ENCODE measurements at places on chromosomes 6 and 20. TPM values are rescaled to one million over a fixed set of nuclear protein-coding genes. Genes with fewer than 3 reads are reported as not detected.
A peak's percentile ranks its signal among the peaks of the same experiment; 100 is the strongest.

GRCh38 chr6:71190809-71191208, 97.8 kb upstream of the OGFRL1 start:
- DNase-seq: no peak

DNA sequence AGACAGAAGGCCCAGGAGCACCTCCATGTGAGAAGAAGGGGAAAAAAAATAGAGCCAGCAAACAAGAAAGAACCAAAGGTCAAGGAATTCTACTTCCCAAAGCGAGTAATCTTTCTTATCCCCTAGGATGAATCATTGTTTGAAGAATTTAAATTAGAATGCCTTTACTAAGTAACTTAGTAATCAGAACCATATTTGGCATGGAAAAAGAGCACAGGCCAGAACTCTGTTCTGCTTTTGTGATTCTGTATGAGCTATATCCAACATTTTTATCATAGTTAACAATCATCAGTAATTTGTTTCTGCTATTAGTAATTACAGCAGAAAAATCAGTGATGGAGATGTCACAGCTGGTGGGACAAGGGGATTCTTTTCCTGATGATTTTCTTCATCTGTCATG, 228.8 kb upstream of the FAM83B start:
- DNase-seq: no peak

- DNase-seq: no peak
These were observed 741.9 kb upstream of the MARCKS start for GRCh38 chr6:113115196-113115595.

DNA sequence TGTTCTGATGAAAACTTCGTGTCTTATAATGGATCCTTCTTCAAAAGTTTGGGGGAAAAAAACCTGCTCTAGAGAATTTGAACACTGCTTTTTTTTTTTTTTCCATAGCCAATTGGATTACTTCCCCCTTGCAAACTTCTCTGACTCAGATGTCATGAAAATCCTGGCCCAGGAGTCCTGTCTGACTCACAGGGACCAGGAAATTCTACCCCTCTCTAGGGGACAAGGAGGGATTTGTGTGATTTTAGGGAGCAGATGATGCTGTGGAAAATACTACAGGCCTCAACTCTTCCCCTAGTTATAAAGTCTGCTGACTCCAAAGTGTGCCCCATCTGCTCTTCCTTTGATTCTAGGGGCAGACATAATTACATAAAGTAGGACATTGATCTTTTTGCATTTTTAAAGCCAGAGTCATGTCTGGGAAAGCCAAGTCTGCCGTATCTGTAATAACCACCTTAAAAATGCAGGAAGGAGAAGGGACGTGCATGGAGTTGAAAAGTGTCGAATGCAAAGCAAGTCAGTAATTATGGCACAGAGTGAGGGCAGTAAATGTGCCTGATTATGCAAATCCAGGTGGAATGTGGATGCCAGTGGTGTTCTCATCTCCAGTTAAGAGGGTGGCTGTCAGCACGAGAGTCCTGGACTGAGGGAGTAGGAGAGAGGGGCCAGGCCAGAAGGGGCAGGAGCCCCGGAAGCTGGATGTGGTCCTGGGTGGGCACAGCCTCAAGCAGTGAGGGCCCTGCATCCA, 144.3 kb upstream of the SULF2 start:
- no peak for DNase-seq

GRCh38 chr6:77231438-77232305, 231.6 kb downstream of the HTR1B start:
- no peak for DNase-seq

- DNase-seq: no peak
These were observed 123.7 kb downstream of the CHD6 start for GRCh38 chr20:41494451-41494850.

GRCh38 chr20:32089637-32090362, 19.7 kb upstream of the TM9SF4 start:
- DNase-seq: no peak

DNA sequence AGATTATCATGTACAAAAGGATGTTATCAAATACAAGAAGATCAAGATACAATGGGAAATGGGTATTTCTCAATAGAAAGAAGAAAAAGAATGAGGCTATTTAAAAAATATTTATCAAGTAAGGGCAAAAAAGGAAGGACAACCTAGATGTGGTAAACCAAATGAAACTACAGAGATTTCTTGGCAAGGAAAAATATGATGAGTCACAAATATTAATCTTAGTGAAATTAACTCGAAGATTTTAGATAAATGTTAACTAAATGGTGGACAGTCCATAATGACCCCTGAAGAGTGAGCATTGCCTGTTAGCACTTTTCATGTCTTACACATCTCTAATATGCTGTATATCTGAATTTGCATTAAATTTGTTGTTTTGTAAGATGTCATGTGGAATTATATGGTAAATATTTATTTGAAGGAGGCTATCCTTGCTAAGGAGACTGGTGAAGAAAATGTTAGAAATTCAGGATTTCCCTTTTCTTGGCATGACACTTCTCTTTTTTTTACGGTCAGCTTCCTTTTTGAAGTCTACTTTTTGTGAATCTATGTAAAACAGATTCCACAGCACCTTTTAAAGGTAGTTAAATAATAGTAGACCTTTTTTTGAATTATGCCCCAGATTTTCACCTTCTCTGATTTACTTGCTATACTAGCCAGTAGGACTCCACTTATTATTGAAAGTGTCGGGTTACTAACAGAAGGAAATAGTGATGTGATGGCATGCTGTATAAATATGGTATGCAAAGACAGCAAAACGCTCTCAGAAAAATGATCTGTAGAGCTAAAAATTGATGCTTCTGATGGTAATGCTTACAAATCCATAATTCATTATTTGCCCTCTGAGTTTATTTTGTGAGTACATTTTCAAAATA, 120.5 kb downstream of the HIVEP1 start:
- DNase-seq: no peak

DNA sequence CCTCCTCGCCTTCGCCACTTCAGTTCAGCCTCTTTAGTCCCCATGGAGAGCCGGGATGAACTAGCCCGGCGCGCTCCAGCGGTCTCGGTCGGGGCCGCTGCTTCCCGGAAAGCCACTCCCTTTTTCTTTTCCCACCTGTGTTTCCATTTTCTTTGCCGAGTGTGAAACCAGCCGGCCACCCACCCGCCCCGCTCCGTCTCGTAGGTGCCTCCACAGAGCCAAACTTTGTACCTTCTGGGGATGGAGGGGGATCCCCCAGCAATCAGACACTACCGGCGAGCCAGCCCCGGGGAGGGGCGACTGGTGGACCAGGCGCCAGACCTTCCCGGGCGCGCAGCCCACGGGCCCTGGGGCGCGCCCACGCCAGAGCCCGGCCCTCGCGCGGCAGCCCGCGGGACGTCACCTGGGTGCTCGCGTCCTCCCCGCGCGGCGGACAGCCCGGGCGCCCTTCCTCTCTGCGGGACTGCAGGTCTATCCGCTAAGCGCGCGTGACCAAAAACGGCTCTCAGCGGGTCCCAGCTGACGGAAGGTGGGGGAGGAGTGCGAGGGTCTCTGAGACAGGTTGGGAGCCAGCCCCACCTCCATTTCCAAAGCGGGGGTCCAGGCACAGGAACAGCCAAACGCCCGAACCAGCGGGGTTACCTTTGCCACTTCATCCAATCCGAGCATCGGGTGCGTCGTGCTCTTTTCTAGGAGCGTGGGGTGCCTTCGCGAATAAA, at the start of gene MCHR2:
MCHR2 (minus strand) TSS at position 691 of the 719 bp plus-strand sequence. CDS start 38,076 bp downstream, outside the sequence.
- DNase-seq: no peak

DNA sequence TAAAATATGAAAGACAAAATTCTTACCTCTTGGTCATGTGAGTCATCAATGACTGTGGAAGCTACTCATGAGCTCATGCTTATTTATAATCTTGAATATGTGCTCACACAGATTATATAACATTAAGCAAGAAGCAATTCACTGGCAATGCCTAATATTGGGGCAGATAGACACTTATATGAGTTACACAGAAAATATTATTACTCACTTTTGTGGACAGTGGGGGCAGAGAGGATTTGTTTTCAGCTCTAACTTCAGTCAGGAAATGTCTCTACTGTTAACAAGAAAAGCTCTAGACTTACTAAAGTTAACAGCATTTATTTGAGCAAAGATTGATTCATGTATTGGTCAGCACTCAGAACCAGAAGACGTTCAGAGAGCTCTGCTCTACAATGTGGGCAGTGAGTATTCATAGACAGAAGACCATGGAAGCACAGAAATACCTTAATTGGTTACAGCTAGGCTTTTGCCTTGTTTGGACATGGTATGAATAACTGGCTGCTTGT, 85.8 kb upstream of the AHI1 start:
- no peak for DNase-seq

DNA sequence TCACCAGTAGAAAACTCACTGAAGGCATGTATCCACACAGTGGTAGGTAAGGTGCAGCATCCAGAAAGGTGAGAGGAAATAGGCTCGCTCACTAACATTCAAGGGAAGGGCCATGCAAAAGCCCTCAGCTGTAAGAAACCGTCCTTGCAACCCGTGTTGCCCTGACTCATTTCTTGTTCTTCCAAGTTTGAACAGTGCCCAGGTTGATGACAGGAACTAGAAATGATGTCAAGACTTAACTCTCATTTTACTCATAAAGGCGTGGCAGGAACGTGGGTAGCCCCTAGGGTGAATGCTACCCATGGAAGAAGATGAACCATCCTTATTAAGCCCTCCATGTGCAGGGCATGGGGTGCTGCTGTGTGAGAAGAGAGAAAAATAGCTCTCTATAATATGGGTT, 187.6 kb downstream of the CD83 start:
- DNase-seq: no peak

GRCh38 chr6:74937936-74938335, 267.9 kb downstream of the COL12A1 start:
- DNase-seq: no peak

GRCh38 chr6:19734519-19734918, 102.7 kb upstream of the ID4 start:
- DNase-seq: no peak

DNA sequence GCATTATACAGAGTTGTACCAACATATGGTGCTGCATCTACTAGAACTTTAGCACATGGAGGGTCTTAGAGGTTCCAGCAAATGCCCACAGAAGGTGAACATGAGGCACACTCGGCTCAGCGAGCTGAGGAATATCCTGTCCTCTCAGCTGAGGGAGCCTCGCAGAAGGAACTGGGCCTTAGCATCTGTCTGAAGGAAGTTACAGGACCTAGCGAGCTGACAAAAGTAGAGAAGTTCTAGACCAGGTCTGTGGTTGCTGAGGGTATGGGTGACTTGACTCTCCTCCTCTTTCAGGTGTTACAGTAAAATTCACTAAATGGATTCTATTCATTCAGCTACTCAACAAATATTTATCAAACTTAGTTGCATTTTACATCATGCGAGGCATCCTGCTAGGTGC, 157.2 kb downstream of the ZDHHC14 start:
- DNase-seq: no peak

GRCh38 chr20:52104546-52105441, 86.8 kb downstream of the ZFP64 start:
- DNase-seq: peak; percentile 68

- no peak for DNase-seq
These were observed 249.2 kb downstream of the FARS2 start for GRCh38 chr6:5510331-5511133.

- no peak for DNase-seq
These were observed 196.2 kb upstream of the SYNDIG1 start for GRCh38 chr20:24273251-24273650.

The PNPLA1 gene
- polyA plus RNA-seq: not detected

The GHRH gene
- not detected for polyA plus RNA-seq

The RHAG gene
- polyA plus RNA-seq: not detected

The FAM83C gene
- not detected for polyA plus RNA-seq

All from A549 (cell line).